ENCODE measurements at places on chromosomes 7 and 10. TPM values are rescaled to one million over a fixed set of nuclear protein-coding genes. Genes with fewer than 3 reads are reported as not detected.

- no peak overlapping the region for H3K27ac ChIP-seq
- no peak overlapping the region for H3K4me3 ChIP-seq
- H3K4me1 ChIP-seq = no peaks in the 10 kb centered on the region
- H3K36me3 ChIP-seq = no peaks in the 10 kb centered on the region
- DNase-seq = no peak
Observed at GRCh38 chr7:8360564-8361153, 72.8 kb upstream of the NXPH1 start.

DNA sequence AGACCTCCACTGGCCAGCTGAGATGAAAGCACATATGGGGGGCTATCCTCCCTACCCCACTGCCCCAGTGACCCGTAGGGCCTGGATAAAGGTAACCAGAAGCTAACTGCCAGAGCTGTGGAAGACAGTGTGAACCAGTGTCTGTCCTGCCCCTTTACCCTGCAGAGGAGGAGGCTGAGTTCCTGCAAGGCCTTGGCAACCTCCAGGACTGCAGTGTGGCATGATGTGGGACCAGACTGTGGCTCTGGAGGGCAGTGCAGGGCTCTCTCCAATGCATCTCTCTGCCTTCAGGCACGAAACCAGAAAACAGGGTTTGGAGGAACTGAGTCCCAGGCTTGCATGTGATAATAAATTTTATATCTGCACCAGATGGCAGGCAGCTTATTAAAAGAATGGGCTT, 93.1 kb downstream of the EPC1 start:
- H3K4me1 ChIP-seq = peaks cover 29% of the 10 kb centered on the region
- DNase-seq = no peak
- H3K36me3 ChIP-seq = no peaks in the 10 kb centered on the region

DNA sequence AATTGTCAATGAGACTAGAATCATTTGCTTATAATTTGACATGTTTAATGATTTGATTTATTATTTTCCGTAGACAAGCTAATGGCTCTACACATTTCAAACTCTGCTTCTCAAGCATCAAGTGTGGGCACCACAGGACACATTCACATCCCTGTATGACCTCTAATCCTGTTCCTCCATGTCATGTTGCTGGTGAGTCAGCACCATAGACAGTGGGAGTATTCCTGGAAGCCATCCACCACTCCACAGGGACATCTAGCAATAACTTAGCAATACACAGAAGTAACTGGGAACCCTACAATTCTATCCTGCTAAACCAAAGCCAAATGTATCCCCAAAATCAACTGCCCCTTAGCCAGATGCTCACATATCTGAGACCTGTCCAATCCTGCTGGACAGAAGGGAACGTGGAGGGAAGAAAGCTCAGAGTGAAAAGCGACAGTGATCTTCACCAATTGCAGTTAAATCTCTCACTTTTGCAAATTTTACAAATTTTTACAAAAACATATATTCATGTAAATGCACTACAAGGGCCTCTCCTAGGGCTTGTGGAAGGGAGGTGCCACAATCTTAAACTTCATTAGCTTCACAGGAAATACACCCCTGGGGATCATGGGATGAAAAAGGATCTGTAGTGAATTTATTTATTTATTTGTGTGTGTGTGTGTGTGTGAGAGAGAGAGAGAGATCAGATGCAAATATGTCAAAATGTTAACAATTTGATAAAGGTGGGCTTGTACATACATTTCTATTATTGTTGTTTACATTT, 126.5 kb downstream of the GFRA1 start:
- no peaks in the 10 kb centered on the region for H3K27me3 ChIP-seq
- DNase-seq = no peak
- H3K4me1 ChIP-seq = peaks cover 19% of the 10 kb centered on the region
- H3K27ac ChIP-seq = peak overlapping the region; percentile 81

DNA sequence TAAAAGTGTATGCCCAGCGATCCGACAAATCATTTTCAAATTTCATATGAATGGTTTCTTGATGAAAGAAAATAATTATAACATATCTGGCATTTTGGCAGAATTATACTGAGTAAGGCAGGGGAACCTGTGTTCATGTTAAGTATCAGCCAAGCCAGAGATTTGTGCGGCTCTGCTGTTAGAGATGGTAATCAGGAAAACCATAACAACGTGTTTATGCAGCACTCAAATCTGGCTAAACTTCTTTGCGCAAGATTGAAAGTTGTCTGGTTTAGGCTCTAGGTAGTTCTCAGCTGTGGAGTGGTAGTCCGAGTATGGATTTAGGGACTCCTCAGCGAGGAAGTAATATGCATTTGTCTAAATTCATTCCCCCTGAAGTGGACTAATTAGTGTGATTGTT, 8.9 kb upstream of the CTBP2 start:
- H3K27ac ChIP-seq = no peak overlapping the region
- no peaks in the 10 kb centered on the region for H3K36me3 ChIP-seq
- no peak overlapping the region for H3K4me3 ChIP-seq
- DNase-seq = no peak

CC2D2B gene
- not detected for total RNA-seq

GRCh38 chr7:4022265-4022664, 659.8 kb upstream of the FOXK1 start:
- no peak for DNase-seq
- H3K27me3 ChIP-seq = no peaks in the 10 kb centered on the region
- no peaks in the 10 kb centered on the region for H3K36me3 ChIP-seq
- no peak overlapping the region for H3K4me3 ChIP-seq
- H3K27ac ChIP-seq = no peak overlapping the region
- no peaks in the 10 kb centered on the region for H3K4me1 ChIP-seq

- H3K4me1 ChIP-seq = no peaks in the 10 kb centered on the region
- H3K36me3 ChIP-seq = no peaks in the 10 kb centered on the region
- peaks cover 7% of the 10 kb centered on the region for H3K27me3 ChIP-seq
Observed at GRCh38 chr7:31096877-31097258, 44.8 kb downstream of the ADCYAP1R1 start.

GRCh38 chr7:137579913-137580640, 236.5 kb upstream of the PTN start:
- no peak overlapping the region for H3K4me3 ChIP-seq
- H3K36me3 ChIP-seq = no peaks in the 10 kb centered on the region
- no peaks in the 10 kb centered on the region for H3K4me1 ChIP-seq
- DNase-seq = no peak
- H3K27ac ChIP-seq = no peak overlapping the region
- H3K27me3 ChIP-seq = peaks cover 4% of the 10 kb centered on the region

C10orf90 gene
- not detected for total RNA-seq

AKR1C4 gene
- not detected for total RNA-seq

DNA sequence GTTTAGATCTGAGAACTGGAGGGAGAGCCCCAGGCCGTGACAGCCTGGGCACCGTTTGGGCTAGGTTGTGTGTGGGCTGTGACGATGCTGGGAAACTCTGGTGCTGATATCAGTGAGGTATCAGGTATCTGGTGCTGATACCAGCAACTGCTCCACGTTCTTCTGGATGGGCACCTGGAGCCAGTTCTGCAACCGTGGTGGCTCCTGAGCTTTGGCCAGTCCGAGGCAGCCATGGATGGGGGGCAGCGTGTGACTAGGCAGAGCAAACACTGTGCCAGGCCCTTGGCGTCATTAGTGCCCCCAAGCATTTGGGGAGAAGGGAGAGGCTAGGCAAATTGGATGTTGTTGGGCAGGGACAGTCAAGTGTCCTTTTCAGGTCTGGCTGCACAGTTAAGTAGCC, 57.9 kb downstream of the ZNF467 start:
- H3K4me3 ChIP-seq = peak overlapping the region; percentile 94
- peaks cover 11% of the 10 kb centered on the region for H3K36me3 ChIP-seq
- no peak for DNase-seq
- peaks cover 37% of the 10 kb centered on the region for H3K4me1 ChIP-seq

PNLIPRP2 gene
- total RNA-seq = not detected

DNA sequence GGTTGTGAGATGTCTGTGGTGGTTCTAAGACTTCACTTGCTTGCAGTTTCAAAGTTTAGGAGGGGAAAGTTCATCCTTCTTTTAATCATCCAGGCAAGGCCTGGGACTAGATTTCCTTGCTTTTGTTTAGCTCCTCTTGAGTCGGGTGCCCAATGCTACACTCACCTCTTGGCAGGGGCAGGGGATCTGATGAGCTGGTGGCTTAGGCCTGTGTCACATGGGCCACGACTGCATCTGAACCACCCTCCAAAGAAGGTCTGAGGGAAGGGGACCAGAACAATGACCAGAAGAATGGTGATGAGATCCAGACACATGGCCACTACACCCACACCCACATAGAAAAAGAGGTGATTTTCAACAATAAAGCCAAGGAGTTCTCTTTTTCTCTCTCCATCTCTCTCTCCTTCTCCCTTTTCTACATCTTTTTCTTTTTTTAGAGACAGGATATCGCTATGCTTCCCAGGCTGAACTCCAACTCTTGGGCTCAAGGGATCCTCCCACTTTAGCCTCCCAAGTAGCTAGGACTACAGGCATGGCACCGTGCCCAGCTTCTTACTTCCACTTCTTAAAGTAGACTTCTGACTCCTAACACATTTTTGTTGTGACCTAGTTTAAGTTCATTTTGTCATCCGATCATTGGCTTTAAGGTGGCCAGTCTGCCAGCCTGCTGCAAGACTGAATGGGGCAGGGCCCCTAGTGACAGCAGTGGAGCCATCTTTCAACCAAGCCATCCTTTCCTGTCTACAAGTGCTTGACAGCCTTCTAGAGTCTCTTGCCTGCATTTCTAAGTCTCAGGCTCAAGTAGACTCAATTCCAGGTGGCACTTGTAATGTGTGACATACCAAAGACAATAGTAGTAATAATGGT, 350.9 kb downstream of the RNLS start:
- DNase-seq = no peak
- no peaks in the 10 kb centered on the region for H3K36me3 ChIP-seq
- no peak overlapping the region for H3K4me3 ChIP-seq

DNA sequence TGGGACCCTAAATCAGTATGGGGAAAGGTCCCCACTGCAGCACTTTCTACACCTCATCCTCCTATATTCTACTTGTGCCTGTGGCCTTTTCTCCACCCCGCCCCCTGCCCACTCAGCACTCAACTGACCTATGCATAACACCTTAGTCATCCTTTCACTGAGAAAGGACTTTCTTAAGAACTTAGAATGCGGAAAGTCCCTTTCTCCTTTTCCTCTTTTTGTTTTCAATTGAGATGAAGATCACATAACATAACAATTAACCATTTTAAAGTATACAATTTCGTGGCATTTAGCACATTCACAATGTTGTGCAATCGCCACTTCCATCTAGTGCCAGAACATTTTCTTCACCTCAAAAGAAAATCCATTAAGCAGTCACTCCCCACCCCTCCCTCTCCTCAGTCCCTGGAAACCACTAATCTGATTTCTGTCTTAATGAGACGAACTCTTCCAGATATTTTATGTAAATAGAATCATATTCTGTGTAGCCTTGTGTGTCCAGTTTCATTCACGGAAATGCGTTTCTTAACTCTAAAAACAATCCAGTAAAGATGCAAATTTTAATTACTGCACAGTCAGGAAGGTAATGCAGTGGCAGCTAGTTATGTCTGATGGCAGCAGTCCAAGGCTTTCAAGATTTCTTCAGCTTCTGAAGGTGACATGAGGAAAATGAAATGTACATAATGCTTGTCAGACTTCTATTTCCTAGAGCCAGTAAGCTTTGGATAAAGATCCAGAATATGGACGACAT, 41.7 kb downstream of the FAS start:
- peaks cover 40% of the 10 kb centered on the region for H3K4me1 ChIP-seq
- H3K4me3 ChIP-seq = peak overlapping the region; percentile 1
- peak; percentile 88 for DNase-seq
- H3K27ac ChIP-seq = peak overlapping the region; percentile 60

DNA sequence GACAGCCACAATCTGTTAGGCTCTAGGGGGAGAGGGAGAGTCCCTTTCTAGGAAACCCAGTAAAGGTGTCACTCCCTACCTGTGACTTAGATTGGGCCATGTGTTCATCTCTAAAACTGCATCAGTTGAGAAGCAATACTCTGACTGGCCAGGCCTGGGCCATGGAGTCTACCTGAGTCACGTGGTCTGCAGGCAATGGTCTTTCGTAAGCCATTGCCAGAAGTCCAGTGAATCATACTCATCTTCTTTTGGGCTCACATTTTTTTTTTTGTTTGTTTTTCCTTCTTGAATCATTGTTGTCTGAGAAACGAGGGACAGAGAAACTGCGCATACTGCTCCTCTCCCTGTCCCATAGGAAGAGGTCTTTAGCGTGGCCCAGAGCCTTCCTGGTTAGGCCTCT, 215.6 kb downstream of the CCSER2 start:
- no peak overlapping the region for H3K27ac ChIP-seq

DNA sequence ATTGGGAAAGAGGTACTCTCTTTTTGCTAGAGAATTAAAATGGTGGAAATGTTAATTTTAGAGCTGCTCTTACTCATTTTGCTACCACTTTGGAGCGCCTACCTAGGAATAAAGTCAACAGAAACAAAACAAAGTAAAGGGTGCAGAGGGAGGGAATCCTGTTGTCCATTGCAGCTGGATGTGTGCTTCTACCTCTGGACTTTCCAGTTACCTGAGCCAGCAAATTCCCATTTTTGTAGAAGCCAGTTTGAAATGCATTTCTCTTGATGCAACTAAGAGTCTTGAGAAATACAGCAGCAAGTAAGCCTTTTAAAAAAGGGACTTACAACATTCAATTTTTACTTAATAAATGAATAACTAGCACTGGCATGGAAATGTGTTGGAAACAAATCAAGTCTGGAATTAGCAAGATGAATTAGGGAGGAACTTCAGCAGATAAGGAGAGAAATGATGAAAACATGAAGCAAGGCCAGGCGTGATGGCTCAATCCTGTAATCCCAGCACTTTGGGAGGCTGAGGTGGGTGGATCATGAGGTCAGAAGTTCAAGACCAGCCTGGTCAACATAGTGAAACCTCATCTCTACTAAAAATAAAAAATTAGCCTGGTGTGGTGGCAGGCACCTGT, 113.5 kb upstream of the CTTNBP2 start:
- H3K4me1 ChIP-seq = no peaks in the 10 kb centered on the region
- no peaks in the 10 kb centered on the region for H3K27me3 ChIP-seq
- H3K27ac ChIP-seq = no peak overlapping the region
- H3K36me3 ChIP-seq = no peaks in the 10 kb centered on the region

GRCh38 chr10:1054684-1055083, 1.5 kb upstream of the WDR37 start:
- H3K27me3 ChIP-seq = no peaks in the 10 kb centered on the region
- peaks cover 68% of the 10 kb centered on the region for H3K4me1 ChIP-seq
- peak overlapping the region; percentile 97 for H3K4me3 ChIP-seq
- DNase-seq = no peak
- H3K36me3 ChIP-seq = peaks cover 42% of the 10 kb centered on the region

DNA sequence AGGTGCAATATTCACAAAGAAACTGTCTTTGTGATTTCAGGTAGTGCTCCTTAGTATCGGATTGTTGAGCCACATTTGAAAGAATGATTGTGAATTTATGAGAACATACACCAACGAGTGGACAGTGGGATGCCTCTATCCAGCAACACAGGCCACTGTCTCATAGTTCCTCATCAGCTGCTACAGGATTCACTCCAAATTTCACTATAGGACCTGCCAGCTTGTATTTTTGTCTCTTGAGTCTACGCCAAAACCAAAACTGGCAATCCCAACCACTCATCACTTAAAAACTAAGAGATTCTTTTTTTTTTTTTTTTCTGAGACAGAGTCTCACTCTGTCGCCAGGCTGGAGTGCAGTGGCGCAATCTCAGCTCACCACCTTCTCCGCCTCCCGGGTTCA, 964.5 kb downstream of the CNTNAP2 start:
- no peaks in the 10 kb centered on the region for H3K4me1 ChIP-seq
- H3K27ac ChIP-seq = no peak overlapping the region
- no peak overlapping the region for H3K4me3 ChIP-seq
- no peaks in the 10 kb centered on the region for H3K36me3 ChIP-seq
- no peaks in the 10 kb centered on the region for H3K27me3 ChIP-seq
- no peak for DNase-seq

MSMB gene
- not detected for total RNA-seq

GRCh38 chr10:130999376-131000202, 311.9 kb downstream of the TCERG1L start:
- no peaks in the 10 kb centered on the region for H3K4me1 ChIP-seq
- no peak for DNase-seq
- H3K4me3 ChIP-seq = no peak overlapping the region
- H3K27me3 ChIP-seq = peaks cover 1% of the 10 kb centered on the region

Data from activated CD8-positive, alpha-beta T cell treated with anti-CD3 and anti-CD28 coated beads for 36 hours (primary cell).